Retina (tissue), 1 donor: ENCODE measurements at places on chromosomes 12 and 14.

DNA sequence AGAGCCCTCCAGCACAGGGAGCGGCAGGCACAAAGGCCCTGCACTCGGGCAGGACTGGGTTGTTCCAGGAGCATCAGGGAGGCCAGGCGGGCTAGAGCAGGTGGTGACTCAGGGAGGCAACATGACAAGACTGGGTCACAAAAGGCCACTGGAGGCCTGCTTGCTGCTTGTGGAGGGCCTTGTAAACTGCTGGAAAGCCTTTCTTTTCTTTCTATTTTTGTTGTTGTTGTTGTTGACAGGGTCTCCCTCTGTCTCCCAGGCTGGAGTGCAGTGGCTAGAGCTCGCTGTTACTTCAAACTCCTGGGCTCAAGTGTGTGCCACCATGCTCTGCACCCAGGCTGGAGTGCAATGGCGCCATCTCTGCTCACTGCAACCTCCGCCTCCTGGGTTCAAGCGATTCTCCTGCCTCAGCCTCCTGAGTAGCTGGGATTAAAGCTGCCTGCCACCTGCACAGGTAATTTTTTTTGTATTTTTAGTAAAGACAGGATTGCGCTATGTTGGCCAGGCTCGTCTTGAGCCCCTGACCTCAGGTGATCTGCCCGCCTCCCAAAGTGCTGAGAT, 11.8 kb upstream of the RCOR1 start:
- no peak for DNase-seq

GRCh38 chr12:26126340-26127284, 1.8 kb upstream of the BHLHE41 start:
- peak; percentile 92 for DNase-seq

GRCh38 chr14:100332797-100333196, 9.7 kb downstream of the SLC25A47 start:
- DNase-seq: no peak

- DNase-seq: no peak
Observed at GRCh38 chr14:85599939-85600338, 70.0 kb downstream of the FLRT2 start.

DNA sequence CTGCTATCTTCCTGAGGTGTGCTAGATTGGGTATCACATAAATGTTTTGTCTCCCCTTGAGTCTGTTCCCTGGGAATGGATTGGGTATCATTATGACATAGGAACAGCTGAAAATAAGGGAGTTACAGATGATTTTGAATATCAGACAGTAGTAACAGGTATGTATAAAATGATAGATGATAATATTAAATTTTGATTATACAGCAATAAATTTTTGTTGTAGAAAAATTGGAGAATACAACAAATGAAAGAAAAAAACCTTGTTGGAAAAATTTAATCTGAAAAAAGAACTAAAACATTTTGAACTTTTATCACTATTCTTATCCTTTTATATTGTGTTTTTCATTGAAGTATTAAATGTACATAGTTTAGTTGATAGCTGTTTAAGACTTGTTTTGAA, 43.2 kb downstream of the FBXO34 start:
- DNase-seq: no peak

DNA sequence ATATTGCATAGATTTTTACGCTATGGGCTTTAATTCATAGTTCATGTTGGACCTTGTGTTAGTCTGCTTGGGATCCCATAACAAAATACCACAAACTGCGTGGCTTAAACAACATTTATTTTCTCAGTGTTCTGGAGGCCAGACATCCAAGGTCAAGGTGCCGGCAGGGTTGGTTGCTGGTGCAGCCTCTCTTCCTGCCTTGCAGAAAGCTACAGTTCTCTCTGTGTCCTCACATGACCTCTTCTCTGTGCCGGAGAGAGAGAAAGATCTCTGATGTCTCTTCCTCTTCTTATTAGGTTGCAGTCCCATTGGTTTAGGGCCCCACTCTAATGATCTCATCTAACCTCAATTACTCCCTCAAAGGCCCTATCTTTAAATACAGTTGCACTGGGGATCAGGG, 170.5 kb downstream of the IPO8 start:
- no peak for DNase-seq

DNA sequence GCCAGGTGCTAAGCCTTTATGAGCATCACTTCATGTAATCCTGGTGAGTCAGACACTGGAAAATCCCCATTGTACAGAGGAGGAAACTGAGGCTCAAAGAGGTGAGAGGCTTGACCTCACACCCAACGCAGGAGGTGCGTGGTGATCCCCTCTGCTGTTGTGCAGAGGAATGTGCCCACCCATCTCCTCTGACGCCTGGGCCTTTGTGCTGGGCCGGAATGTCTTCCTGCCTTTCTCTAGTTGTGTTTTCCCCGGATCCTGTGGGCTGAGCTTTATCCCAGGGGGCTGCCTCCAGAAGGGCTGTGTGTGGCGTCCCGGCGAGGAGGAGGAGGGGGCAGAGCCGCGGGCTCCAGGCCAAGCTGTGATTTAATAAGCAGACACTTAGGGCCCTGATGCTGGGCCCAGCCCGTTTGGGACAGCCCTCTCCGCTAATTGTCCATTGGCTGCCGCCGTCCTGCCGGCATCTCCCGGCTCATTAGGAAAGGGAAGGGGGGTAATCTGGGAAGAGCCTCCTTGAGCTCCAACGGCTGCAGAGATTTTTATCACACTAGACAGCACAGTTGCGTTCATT, 653.6 kb downstream of the MED13L start:
- DNase-seq: peak; percentile 84

- peak; percentile 89 for DNase-seq
Observed at GRCh38 chr12:77324763-77325468, 259.5 kb upstream of the E2F7 start.

DNA sequence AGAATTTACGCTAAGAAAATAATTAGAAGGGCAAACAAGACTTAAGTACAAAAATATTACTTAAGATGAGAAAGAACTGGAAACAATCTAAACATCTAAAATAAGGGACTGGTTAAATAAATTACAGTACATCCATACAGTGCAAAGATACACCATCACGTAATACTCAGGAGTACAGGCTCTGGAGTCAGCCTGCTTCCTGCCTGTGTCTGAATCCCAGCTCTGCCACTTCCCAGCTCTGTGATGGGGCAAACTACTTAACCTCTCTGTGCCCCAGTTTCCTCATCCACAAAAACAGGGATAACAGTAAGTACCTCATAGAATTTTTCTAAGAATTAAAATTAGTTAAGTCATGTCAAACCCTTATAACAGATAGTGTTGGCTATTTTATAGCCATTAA, 36.0 kb downstream of the PPTC7 start:
- no peak for DNase-seq

DNA sequence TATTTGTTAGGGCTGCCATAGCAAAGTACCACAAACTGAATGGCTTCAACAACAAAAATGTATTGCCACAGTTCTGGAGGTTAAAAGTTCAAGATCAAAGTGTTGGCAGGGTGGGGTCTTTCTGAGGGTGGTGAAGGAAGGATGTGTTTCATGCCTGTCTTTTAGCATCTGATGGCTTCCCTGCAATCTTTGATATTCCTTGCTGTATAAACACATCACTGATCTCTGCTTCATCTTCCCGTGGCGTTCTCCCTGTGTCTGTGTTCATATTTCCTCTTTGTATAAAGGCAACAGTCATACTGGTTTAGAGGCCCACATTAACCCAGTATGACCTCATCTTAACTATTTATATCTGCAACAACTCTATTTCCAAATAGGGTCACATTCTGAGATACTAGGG, 167.5 kb downstream of the BTG1 start:
- DNase-seq: no peak

- no peak for DNase-seq
Observed at GRCh38 chr12:105013892-105014291, 27.8 kb downstream of the NOPCHAP1 start.

GRCh38 chr12:95319694-95320331, 102.2 kb downstream of the VEZT start:
- no peak for DNase-seq

DNA sequence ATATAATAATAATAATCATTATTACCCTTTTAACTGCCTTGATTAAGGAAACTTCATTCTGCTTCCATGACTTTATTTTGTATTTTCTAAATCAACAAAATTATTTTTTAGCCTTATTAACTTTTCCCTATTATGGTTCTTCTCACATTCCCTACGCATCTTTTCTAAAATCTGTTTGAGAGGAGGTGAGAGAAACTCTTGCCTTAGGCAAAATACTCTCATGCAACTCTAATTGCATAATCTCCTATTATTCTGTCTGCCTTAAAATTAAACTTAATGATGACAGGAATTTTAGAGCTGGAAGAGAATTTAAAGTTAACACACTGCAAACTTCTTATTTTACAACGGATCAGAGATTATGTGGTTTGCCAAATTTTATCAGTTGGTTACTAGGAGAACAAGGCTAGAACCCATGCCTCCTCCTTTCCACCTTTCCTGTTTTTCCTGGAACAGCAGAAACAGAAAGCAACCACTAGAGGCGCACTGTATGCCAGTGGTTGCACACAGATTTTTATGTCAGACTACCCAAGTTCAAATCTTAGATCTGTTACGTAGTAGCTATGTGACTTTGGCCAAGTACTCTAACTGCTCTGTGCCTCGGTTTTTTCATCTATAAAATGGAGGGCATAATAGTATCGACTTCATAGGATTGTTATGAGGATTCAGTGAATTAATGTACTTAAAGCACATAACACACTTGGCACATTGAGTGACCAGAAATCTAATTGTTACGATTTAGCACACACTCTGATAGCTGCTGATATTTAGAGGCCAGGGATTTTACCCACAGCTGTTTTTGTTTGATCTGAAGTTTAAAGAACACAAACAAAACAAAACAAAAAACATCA, 4.3 kb upstream of the BRMS1L start:
- DNase-seq: no peak

DNA sequence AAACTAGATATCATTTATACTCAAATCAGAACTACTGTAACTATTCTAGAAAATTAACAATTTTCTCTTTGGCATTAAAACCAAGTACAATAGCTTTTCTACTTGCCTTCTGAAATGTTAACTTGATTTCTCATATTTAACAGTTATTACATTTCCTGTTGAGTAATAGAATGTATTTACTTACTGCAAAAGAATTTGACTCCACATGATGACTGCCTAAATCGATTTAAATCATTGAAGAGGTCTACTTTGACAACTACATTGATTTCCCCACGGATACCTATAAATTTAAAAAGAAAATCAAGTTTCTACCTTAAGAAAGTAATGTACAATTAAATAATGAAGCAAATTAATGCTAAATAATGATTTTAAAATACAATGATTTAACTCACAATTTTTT, 18.9 kb downstream of the C2CD5 start:
- DNase-seq: no peak

GRCh38 chr12:80593766-80594165, 113.7 kb upstream of the MYF6 start:
- DNase-seq: no peak

GRCh38 chr12:57452937-57453509, 2.1 kb upstream of the INHBE start:
- DNase-seq: peak; percentile 82

- DNase-seq: no peak
Observed at GRCh38 chr12:123346946-123347345, 17.7 kb downstream of the SBNO1 start.

DNA sequence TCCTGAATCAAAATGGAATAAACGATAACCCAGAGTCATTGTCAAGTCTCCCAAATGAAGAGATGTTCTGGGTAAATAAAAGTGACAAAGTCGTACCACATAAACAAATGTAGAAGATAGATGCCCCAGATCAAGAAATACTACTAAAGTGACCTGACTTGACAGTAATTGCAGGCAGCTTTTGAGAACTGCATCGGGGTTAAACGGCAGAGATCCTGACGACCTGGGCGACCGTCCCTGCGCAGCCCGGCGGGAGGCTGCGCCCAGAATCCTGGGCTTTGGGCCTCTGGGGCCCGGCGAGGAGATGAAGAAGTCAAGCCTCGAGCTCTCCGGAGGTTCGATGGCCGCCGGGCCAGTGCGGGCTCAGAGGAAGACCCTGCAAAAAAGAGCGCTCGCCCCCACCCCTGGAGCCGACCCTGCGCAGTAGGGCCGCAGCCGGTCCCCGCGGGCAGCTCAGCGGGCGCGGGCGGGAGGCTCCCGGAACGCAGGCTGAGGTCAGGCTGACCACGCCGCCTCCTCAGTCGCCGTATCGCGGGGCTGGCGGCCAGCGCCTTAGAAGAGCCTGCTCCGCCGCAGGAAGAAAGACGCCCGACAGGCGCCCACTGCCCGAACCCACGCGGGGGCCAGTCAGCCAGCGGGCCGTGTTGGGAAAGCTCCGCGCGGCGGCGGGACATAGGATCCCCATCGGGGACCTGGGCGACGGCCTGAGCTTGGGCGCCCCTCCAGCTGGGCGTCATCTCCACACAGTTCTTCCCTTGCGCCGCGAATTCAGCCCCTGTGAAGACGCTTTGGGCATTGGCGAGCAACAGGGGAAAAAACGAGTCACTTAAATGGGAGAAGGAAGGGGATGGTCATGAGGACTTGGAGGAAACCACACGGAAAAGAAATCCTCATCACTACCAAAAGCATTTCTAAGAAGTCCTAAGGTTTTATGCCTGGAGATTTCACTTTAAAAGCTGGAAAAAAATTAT, 16.0 kb downstream of the NKX2-1 start:
- DNase-seq: peak; percentile 83

DNA sequence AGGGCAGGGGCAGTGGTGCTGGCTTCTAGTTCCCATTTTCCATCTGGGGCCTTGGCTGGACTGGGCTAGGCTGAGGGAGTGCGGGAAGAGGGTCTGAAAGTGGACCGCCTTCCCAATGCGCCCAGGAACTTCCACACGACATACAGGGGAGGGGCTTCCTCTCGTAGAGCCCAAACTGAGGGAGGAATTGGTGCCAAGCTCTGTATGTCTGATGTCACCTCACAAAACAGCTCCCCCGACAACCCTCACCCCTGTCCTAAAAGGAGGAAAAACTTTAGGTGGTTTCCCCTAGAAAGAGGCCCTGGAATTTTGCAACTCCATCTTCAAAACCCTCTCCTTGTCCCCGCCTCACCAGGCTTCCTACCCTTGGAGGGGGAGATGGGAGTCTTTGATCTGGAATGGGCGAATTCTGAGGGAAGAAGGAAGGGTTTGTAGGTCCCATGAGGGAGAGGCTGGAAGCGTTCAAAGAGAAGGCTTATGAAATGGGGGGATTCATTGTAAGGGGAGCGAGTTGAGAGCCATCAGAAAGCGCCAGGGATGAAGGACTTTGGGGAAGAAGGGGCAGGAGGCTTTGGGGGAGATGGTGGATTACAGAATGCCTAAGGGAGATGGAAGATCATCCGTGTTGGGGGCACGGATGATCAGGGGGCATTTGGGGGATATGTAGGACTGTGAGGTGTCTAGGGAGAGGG, 844 bp downstream of the GLTP start:
- DNase-seq: peak; percentile 46

DNA sequence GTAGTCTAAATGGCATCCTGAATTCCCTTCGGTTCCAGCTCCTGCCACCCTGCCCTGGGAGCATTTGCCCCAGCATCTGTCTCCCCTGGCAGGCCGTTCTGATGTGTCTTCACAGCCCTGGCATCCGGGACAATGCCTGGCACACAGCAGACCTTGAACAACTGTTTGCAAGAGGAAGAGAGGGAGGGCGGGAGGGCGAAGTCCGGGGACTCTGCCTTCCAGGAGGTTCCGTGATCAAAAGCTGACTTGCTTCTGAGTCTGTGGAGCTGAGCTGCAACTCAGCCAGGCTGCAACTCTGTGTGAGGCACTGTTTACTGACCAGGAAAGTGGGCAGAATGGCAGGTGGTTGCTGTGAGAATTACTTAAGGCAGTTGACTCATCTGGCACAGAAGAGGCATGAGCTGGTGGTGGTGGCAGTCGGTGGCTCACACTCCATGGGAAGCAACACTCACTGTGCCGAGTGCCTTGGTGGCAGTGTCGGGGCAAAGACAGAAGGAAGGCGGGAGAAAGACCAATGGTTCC, 61.1 kb upstream of the DLK1 start:
- DNase-seq: no peak
